ENCODE measurements at places on chromosomes 16 and 17.

DNA sequence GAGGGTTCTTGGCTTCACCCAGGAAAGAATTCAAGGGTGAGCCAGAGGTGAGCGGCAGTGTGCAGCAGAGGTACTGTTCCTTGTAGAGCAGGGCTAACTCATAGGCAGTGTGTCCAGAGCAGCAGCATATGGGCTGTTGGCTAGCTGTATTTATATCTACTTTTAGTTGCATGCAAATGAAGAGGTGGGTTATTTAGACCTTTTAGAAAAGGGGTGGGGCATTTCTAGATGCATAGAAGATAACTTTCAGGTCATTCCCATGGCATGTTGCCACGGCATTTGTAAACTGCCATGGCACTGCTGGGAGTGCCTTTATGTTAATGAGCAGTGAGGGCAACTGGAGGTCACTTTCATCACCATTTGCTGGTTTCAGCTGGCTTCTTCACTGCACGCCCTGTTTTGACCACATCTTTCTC lies 141.0 kb downstream of the STX8 start:
- H3K27me3 ChIP-seq = no peaks in the 10 kb centered on the region
- H3K4me3 ChIP-seq = no peak overlapping the region
- H3K36me3 ChIP-seq = no peaks in the 10 kb centered on the region
- no peak for DNase-seq

- H3K36me3 ChIP-seq = no peaks in the 10 kb centered on the region
These were observed 236.7 kb upstream of the GOT2 start for GRCh38 chr16:58970775-58971174.

- no peak for DNase-seq
- H3K4me1 ChIP-seq = peaks cover 3% of the 10 kb centered on the region
- peaks cover 11% of the 10 kb centered on the region for H3K36me3 ChIP-seq
- H3K27ac ChIP-seq = no peak overlapping the region
These were observed 77.0 kb downstream of the TANGO6 start for GRCh38 chr16:68920349-68920748.

DNA sequence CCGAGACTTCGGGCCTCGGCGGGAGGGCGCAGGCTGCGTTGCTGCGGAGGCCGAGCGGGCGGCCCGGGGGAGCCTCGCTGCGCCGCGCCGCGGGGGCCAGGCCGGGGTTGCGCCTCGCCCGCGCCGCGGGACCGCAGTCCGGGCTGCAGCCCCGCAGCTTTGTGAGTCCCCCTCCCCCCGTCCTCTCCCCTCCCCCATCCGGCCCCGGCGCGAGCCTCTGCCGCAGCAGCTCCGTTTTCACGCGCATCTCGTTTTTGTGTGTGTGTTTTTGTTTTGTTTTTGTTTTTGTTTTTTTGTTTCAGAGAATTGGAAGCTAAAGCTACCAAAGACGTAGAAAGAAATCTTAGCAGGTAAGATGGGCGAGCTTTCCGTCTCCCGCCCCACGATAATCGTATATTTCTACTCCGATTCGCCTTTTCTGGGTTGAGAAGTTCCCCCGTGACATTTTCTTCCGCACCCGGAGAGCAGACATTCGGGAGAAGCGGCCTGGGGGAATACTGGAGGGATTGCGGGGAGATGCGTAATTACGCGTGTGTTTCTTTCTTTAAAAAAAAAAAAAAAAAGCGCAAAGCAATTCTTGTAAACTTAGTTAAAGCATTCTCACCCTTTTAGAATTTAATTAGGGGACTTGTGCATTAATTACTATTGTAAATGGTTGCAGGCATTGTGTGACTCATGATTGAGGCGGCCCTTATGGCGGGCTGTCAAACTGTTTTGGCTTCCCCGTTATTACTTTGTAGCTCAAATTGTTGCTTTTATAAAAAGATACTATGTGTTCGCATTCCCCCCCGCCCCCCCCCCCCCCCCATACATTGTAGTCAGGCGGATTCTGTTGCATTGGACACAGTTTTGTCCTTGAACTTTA lies 732 bp downstream of the TNRC6A start:
- H3K4me1 ChIP-seq = no peaks in the 10 kb centered on the region
- peak; percentile 49 for DNase-seq
- peaks cover 8% of the 10 kb centered on the region for H3K36me3 ChIP-seq
- peak overlapping the region; percentile 92 for H3K4me3 ChIP-seq

DNA sequence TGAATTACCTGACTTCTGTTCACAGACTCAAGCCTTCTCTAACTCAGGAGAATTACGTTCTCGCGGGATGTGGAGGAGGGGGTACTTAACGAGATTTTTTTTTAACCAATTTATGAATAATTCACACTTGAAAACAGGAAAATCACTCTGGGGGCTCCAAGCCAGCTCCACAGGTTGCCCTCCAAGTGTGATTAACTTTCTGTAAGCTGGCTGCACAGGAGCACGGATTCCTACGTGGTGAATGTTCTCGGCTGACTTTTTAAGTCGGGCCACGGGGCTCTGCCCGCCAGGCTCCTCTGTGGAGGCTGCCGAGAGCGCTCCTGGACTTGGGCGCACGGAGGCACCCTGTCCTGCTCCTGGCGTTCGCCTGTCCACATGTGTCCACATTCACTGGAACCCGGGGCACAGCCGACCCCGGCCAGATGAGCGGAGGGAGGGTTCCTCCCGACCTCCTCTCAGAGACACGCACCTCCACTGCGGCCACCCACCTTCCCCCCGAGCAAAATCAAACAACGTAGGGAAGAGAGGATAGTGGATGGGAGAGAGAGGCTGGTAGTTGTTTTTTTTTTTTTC lies 147.1 kb upstream of the CHMP6 start:
- DNase-seq = no peak
- H3K4me3 ChIP-seq = no peak overlapping the region
- H3K27me3 ChIP-seq = no peaks in the 10 kb centered on the region
- no peak overlapping the region for H3K27ac ChIP-seq

DNA sequence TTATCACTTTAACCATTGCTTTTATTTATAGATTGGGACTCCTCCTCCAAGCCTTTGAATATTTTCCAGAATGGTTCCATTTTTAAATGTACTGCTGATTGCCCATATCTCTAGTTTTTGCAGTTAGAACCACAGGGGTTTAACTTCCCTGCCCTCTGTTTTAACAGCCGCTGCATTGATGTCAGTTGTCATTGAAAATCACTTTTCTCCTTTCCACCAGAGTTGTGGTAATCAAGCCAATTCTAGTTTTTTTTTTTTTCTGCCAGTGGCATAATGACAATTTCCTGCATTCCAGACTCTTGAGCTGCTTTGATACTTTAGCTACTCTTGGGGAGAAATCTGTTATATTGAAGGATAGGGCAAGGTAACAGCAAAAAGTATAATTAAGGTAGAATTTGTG lies 91.5 kb downstream of the HS3ST4 start:
- no peak overlapping the region for H3K27ac ChIP-seq
- H3K36me3 ChIP-seq = no peaks in the 10 kb centered on the region
- no peaks in the 10 kb centered on the region for H3K27me3 ChIP-seq
- H3K4me3 ChIP-seq = no peak overlapping the region
- no peaks in the 10 kb centered on the region for H3K4me1 ChIP-seq

DNA sequence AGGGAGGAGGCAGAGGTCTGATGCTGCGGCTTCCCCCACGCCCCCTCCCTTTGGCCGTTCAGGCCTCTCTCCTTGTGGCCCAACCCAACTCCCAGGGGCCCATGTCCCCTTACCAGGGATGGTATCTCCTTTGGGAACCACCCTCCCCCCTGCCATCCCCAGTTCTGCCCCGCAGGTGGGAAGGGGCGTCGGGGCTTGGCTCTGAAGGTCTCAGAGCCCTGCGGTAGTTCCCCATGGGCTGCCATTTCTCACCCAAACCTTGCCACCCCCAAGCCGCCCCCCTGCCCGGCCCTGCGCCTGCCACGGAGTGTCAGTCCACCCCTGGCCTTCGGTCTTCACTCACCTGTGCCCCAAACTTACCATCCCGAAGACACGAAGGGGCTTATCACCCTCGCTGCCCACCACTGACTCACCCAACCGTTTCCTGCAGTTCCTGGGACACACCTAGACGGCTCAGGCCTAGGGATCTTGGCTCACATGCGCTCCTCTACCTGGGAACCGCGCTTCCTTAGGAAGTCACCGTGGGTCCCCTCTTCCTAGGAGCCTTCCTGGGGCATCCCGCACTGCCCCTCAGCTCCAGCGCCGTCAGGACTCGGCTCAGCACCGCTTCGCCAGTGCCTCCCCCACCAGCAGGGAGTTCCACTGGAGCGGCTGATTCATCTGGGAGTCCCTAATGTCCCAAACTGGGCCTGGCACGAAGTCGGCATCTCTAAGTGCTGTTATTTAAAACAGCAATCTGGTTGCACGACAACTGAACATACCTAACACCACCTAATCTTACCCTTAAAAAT lies 1.1 kb upstream of the DOC2A start:
- no peak overlapping the region for H3K4me3 ChIP-seq
- H3K36me3 ChIP-seq = no peaks in the 10 kb centered on the region
- H3K27ac ChIP-seq = no peak overlapping the region
- H3K27me3 ChIP-seq = peaks cover 49% of the 10 kb centered on the region

GRCh38 chr16:85810742-85811115 lies 11.2 kb downstream of the COX4I1 start:
- H3K27ac ChIP-seq = no peak overlapping the region
- DNase-seq = no peak
- peaks cover 13% of the 10 kb centered on the region for H3K36me3 ChIP-seq

DNA sequence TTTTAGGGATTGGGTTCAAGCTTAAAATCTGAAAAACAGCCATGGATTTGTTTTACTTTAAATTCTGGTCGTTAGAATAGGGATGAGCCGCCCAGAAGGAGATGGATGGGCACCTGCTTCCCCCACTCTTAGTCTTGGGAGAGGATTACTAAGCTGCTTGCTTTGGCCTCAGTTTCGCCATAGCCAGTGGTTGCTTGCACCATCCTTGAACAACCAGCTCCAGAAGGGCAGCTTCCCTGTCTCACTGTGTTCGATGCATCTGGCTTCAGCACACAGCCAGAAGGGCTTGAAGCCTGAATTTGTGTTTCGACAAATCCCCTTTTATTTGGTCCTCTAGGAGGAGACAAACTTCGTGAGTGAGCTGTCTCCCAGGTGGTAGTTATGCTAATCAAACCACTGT lies 7.1 kb downstream of the CYB5D2 start:
- no peak overlapping the region for H3K4me3 ChIP-seq
- H3K4me1 ChIP-seq = no peaks in the 10 kb centered on the region
- H3K36me3 ChIP-seq = peaks cover 27% of the 10 kb centered on the region
- no peak for DNase-seq
- no peak overlapping the region for H3K27ac ChIP-seq

- H3K27ac ChIP-seq = peak overlapping the region; percentile 99
- H3K4me3 ChIP-seq = no peak overlapping the region
- no peaks in the 10 kb centered on the region for H3K27me3 ChIP-seq
- peaks cover 28% of the 10 kb centered on the region for H3K36me3 ChIP-seq
- H3K4me1 ChIP-seq = peaks cover 69% of the 10 kb centered on the region
- peak; percentile 88 for DNase-seq
These were observed 26.0 kb upstream of the ITGB4 start for GRCh38 chr17:75695141-75695829.

GRCh38 chr17:58630883-58631522 lies 60.8 kb downstream of the TEX14 start:
- H3K4me1 ChIP-seq = peaks cover 3% of the 10 kb centered on the region
- H3K4me3 ChIP-seq = peak overlapping the region; percentile 74
- DNase-seq = peak; percentile 99
- no peaks in the 10 kb centered on the region for H3K27me3 ChIP-seq
- H3K27ac ChIP-seq = peak overlapping the region; percentile 64

GRCh38 chr17:73262676-73263642 lies 1.3 kb upstream of the CPSF4L start:
- H3K4me1 ChIP-seq = peaks cover 13% of the 10 kb centered on the region
- no peak for DNase-seq
- peaks cover 5% of the 10 kb centered on the region for H3K27me3 ChIP-seq
- no peak overlapping the region for H3K4me3 ChIP-seq

DNA sequence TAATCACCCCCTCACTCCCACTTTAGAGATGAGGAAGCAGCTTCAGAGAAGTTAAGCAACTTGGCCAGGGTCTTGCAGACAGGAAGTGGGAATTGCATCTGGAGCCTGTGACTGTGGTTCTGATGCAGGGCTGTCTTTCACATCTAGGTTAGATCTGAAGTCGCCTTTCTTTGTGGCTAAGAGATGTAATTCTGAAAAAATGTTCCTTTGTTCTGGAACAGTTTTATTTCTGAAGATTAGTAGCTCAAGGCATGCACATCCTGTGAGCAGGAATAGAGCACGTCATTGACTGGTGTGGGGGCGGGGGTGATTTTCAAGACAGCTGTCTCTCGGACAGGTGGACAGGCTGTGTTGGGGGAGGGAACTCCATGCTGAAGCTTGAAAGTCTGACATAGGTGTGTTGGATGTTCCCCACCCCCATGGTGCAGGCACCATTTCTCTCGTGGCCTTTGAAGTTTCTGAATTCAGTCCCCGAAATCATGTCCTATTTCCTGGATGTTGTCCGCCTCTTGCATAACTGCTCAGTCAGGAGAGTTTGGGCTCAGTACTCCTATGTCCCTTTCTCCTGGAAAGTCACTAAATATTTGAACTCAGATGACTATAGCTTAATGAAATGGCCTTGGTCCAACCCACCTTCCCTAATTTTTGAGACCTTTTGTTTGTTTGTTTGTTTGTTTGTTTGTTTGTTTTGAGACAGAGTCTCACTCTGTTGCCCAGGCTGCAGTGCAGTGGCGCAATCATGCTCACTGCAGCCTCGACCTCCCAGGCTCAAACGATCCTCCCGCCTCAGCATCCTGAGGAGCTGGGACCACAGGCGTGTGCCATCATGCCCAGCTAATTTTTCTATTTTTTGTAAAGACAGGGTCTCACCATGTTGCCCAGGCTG lies 21.0 kb upstream of the HERPUD1 start:
- peaks cover 11% of the 10 kb centered on the region for H3K27me3 ChIP-seq
- H3K4me3 ChIP-seq = no peak overlapping the region
- peak; percentile 85 for DNase-seq
- peaks cover 21% of the 10 kb centered on the region for H3K4me1 ChIP-seq
- no peaks in the 10 kb centered on the region for H3K36me3 ChIP-seq
- peak overlapping the region; percentile 20 for H3K27ac ChIP-seq

DNA sequence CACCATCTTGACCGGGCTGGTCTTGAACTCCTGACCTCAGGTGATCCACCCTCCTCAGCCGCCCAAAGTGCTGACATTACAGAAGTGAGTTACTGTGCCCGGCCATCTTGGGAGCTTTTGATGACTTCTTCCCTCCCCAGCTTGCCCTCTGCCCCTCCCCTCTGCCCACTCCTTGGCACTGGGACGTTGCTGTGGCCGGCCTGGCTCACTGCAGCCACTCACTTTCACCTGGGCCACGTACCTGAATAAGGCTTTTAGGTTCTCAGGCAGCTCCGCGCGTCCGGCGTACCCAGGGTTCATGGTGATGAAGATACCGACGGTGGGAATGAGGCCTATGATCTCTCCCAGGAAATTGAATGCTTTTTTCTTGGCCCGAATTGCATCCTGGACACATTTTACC lies 81.6 kb downstream of the DNAH17 start:
- H3K27ac ChIP-seq = no peak overlapping the region
- no peaks in the 10 kb centered on the region for H3K36me3 ChIP-seq
- no peak for DNase-seq
- H3K4me3 ChIP-seq = no peak overlapping the region
- peaks cover 6% of the 10 kb centered on the region for H3K4me1 ChIP-seq

DNA sequence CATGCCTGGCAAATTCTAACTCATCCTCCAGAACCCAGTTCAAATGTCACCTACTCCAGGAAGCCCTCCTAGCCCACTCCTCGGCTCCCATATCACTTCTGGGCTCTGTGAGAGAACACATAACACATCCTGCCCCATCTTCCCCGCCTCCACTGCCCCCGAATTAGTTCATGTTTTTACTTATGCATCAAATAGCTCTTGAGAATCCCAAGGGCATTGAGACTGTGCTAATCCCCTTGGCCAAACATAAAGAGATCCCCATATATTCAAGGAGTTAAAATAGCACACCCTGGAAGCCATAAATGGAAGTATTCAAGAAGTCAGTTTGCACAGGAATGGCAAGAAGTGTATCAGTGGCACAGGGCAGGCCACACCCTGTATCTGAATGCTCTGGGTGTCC lies 2.0 kb upstream of the CREBBP start:
- H3K27me3 ChIP-seq = no peaks in the 10 kb centered on the region
- peaks cover 9% of the 10 kb centered on the region for H3K4me1 ChIP-seq
